GM23248 (cell line): ENCODE measurements at places on chromosomes 3 and 15.

DNA sequence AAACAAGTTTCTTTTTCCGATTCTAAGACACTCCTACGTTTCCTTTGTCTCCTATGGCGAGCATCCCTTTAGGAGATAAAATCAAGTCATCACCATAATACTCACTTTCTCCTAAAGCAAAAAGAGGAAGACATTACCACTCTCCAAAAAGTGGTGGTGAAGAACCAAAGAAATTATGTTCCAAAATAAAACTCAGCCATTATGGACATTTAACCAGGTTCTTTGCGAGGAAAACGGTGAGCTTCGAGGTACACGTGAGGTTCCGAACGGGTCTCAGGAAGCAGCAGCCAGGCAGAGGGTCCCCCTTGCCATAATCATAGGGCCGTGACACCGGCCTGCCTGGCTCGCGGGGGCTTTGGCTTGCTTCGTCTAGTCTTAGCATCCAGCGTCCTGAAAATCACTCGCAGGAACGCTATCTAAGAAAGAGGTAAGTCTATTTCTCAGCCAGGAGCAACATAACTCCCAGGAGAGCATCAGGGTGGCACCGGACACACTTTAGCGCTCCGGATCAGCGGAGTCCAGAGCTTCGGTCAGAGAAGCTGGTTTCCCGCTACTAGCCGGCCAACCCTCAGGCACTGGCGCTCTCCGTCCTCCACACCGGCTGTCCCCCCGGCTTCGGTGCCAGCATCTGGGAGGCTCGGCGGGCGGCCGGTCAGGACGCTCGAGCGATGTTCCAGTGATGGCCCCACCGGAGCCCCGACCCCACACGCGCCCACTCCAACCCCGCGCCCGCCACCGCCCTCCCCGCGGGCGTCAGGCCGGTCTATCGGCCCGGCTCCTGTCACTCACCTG lies 581 bp downstream of the IP6K1 start:
- DNase-seq = peak; percentile 71

DNA sequence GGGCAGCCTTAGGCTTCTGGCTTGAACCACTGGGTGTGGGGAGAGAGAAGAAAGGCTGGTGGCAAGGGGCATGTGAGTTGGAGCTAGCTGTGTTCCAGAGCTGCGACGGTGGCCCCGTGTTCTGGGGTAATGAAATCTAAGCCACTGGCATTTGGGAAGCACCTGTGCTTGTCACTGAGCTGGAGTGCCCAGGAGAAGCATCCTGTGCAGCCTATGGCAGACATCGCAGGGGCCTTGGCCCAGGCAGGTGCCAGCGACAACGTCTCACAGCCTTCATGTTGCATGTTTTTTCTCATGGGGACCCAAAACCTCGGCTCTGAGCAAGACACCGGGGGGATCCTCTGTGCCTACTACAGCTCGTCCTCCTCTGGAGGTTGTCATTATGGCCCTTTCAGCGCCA lies 91.1 kb upstream of the PLXNA1 start:
- no peak for DNase-seq

GRCh38 chr3:149315694-149316093 lies 17.7 kb downstream of the TM4SF18 start:
- peak; percentile 13 for DNase-seq

DNA sequence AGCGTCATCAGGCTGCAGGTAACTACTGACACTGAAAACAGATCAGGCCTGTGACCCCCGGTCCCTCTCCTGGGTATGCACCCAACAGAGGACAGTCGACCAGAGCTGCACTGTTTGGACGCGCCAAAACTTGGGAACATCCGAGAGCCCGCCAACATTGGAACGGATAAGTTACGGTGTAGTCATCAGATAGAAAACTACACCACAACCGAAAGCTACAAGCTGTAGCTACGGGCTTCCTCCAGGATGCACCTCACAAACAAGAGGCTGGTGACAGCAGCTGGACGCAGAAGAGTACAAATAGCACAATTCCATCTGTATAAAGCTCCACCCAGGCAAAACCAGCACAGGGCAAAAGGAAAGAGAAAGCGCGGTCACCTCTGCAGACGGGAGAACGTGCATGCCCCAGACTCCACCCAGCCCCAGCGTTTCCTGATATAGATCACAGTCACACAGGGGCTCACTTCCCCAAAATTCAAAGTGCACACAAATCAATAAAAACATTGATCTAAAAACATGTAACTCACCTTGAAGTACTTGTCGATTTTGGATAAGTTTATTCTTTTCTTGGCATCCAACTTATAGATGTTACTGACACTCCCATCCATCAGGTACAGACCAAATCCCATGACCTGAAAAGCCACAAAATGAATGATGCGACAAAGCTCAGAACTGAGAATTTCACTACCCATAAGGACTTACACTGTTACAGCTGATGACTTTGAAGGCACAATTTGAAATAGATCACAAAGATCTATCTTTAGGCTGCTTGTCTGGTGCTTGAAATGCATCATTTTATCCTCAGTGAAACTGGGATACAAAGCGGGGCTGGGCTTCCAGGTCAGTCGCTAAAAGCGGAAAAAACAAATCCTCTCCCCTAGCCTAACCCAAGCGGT lies 43.3 kb downstream of the CYFIP1 start:
- DNase-seq = no peak

DNA sequence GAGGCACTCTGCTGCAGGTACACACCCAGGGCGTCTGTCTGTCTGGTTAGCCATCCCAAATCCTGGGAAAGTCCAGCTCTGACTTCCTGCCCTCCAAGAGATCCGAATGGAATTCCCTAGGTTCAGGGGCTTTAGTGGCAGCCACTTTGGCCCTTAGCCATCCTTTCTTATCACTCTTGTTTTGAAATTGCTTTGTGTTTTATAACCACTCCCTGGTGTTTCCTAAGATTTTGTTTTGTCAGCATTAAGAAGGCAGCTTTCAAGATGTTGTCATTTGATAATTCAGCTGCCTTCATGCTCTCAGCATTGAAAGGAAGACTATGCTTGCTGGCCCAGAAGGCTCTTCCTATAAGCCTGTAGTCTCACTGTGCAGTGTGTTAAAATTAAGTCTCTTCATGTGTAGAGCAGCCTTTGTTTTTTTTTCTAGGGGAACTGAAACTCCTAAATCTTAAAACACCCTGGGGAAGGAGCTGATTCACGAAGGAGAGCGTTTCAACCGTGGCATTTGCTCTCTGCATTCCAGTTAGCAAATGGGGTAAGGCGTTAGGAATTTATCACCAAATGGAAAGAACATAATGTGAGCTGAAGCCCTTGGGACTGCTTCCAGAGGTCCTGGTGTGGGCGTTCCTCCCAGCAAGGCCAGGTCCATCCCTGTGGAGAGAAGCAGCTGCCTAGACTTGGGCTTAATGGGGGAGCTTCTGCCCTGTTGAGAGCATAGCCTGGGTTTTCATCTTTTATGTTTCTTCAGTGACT lies 14.2 kb upstream of the CLEC3B start:
- peak; percentile 97 for DNase-seq

GRCh38 chr3:35596335-35596995 lies 42.9 kb upstream of the ARPP21 start:
- no peak for DNase-seq

GRCh38 chr15:77905301-77905920 lies 172.1 kb downstream of the TBC1D2B start:
- no peak for DNase-seq

DNA sequence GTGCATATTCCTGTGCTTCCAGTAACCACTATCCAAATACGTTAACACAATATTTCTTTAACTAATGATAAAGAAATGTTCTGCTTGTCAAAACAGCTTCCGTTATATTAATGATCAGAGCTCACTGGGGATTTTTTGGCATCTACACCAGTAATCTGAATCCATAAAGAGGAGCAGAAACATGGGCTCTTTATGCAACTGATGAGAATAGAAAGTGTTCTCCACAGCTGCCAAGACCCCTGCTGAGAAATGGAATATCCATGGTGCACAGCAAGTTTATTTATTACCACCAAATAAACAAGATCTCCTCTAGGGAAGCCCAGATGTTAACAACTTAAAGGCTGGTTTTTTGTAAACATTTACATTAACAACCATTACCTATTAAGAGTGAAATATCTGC lies 54.5 kb downstream of the ALDH1A2 start:
- no peak for DNase-seq

DNA sequence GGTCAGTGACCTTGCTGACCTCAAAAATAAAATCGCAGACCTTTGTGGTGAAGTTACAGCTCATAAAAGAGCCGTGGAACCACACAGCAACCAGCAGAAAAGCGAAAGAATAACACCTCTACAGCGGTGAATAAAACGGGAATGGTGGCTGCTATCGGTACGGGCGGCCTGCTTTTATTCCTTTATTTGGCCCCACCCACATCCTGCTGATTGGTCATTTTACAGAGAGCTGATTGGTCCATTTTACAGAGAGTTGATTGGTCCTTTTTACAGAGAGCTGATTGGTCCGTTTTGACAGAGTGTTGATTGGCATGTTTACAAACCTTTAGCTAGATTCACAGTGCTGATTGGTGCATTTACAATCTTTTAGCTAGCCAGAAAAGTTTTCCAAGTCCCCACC lies 80.7 kb upstream of the ATP10A start:
- no peak for DNase-seq

DNA sequence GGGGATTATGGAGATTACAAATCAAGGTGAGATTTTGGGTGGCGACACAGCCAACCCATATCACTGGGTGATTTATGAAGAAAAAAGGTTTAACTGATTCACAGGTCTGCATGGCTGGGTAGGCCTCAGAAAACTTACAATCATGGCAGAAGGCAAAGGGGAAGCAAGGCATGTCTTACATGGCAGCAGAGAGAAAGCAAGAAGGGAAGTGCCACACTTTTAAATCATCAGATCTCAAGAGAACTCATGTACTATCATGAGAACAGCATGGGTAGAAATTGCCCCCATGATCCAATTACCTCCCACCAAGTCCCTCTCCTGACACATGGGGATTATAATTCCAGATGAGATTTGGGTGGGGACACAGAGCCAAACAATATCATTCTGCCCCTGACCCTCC lies 59.7 kb downstream of the DPH6 start:
- no peak for DNase-seq

DNA sequence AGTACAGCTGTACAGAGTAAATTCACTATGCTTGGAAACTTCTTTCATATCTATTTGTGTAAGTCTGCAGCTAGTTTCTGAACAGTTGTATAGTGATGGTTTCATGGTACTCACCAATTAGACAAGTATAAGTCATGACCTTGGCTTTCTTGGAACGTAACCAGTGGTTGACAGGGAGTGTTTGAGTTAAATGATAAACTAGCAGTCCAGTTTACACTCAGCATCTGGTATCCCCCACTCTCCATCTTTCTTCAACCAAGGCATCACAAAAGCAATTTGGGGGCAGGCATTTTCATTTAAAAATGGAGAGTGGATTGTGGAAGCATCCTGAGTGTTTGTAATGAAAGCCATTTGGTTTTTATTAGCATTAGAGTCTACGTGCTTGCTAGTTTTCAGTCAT lies 26.0 kb downstream of the MME start:
- DNase-seq = no peak

GRCh38 chr3:136653628-136654027 lies 98.5 kb downstream of the STAG1 start:
- no peak for DNase-seq

DNA sequence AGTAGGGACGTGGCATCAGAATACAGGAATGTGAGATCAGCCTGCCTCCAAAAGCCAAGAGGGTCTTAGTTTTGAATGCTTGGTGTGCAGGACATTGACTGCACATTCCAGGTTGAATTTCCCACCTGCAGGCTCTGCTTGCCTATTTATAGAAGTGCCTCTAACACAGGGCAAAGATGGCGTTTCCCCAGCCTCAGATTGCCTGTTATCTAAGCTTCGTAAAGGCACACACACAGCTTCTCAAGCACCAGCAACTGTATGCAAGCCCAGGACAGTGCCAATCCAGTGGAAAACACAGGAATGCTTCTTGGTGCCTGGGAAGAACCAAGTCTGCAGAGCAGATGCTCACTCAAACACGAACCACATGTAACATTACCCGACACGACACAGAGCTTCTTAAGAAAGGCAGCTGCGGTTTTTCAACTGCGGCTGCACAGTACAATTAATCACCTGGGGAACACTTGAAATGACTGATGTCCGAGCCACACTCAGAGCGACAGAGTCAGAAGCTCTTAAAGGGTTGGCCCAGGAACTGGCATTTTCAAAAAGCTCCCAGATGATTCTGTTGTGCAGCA lies 90.0 kb upstream of the ANKRD34C start:
- peak; percentile 25 for DNase-seq

DNA sequence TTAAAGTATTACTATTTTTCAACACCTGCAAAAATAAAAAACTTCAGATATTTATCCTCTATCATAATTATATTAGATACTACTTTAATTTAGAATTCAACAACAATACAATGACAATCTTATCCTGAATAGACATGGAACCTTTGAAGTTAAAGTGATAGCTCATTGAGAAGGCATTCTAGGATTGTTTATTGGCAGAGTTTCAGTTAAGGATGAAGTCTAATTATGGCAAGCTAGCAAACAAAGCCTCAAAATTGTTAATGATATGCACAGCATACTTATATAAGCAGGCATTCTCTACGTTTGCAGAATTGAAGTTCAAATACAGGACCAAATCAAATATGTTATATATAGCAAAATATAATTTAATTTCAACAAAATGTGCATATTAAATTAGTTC lies 91.2 kb upstream of the ABI3BP start:
- peak; percentile 4 for DNase-seq

GRCh38 chr3:177642804-177643125 lies 445.5 kb upstream of the TBL1XR1 start:
- no peak for DNase-seq

GRCh38 chr15:46293550-46293949 lies 658.7 kb downstream of the SQOR start:
- DNase-seq = no peak

GRCh38 chr3:172203522-172204258 lies 164.3 kb downstream of the FNDC3B start:
- DNase-seq = peak; percentile 57

DNA sequence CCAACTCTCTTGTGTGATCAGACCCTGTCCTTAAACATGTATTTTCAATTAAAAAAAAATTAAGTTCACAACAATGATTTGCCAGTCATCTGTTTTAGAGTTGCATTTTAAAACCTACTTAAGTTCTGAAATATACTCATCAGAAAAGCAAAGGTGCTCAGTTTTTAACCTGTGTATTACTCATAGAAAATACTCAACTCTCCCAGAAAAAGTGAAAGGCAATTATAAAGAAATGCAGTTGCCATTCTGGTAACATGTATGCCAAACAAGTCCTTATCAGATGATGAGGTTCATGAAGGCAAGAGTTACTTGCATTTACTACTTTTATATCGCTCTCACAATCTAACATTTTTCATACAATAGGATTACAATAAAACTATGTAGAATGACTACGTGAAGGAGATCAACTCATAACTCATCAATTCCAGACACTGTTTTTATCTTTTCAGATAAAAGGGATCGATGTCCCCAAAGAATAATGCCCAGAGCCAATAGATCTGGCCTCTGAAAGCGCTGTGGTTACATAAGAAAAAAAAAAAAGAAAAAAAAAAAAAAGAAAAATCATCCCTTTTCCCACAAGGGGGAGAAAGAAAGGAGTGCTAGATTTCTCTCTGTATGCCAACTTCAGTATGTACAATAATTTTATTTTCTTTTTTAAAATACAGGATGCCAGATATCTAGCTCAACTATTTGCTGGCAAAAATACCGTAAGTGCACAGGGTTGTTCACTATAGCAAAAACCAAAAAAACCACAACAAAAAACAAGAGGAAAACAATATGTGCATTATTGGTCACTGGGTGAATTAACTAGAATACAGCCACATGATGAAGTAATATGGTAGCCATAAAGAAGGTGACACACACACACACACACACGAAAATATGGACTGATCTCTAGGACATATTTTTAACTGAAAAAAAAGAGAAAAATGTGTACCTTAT lies 137.4 kb downstream of the NR1I2 start:
- DNase-seq = peak; percentile 8
